ENCODE measurements at places on chromosomes 2 and 18. TPM values are rescaled to one million over a fixed set of nuclear protein-coding genes. Genes with fewer than 3 reads are reported as not detected.

ALLC gene
- not detected for polyA plus RNA-seq

- no peak for DNase-seq
Observed at GRCh38 chr2:101613056-101613704, 84.3 kb upstream of the MAP4K4 start.

ERBB4 gene
- polyA plus RNA-seq, result 39.4 TPM

- DNase-seq, result no peak
Observed at GRCh38 chr2:171972329-171972982, 27.3 kb upstream of the METAP1D start.

DNA sequence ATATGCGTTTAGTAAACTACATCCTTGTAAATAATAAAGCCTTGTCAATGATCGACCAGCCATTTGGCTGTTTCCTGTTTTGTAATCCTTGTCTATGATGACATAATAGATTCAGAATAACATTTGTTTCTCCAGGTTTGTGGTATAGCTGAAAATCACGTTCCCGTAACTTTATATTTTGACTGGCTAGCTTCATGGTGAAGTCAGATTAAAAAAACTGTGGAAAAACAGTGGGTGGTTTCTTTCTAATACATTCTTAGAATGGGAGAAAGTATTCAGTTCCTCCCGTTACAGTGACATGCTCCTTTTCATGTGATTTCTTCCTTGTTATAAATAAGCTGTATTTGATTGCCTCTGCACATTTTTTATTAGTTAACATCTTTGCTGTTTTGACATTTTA lies 366.9 kb downstream of the NYAP2 start:
- no peak for DNase-seq

IL1RN gene
- polyA plus RNA-seq, result 5.1 TPM

DNA sequence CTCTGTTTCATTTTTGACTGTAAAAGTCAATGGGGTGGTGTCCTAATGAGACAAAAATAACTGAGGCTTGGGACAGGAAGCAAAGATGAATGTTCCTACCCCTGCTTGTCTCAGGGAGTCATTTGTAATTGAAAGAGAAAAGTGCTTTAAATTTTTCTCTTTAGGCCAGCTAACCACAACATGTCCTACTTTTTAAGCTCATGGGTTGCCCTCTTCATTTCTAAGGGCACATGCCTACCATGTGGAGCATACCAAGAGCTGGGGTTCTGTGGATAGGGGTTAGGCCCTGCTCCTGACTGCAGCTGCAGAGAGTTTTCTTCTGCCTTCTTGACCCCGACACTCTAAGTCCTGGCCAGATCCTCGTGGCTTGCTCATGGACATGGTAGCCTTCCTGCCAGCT lies 96.8 kb upstream of the ARL4C start:
- DNase-seq, result no peak

ANKRD23 gene
- polyA plus RNA-seq, result 5.7 TPM

AGFG1 gene
- 69.4 TPM for polyA plus RNA-seq

GRCh38 chr2:124269348-124269747 lies 244.3 kb downstream of the CNTNAP5 start:
- no peak for DNase-seq

- no peak for DNase-seq
Observed at GRCh38 chr2:47666332-47666731, 116.6 kb upstream of the MSH6 start.

DNA sequence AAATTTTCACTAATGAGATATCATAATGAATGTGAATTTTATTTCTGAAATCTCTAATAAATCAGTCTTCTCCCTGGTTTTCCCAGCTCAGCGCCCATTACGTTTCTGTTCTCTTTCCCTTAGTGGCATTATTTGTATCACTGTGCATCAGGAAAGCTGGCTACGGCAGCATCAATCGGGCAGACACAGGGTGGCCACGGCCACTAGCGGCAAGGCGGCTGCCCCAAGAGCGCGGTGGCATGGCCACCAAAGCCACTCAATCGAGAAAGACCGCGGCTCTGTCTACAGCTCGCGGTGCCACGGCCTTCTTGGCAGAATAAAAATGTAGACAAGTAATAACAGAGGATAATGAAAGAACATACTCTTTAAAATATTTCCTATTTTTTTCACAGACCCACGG lies 168.0 kb downstream of the RPIA start:
- DNase-seq, result no peak

GRCh38 chr18:65016631-65017371 lies 734.0 kb upstream of the CDH7 start:
- no peak for DNase-seq

- no peak for DNase-seq
Observed at GRCh38 chr18:63917817-63918216, 10.1 kb downstream of the SERPINB10 start.

GRCh38 chr2:143117225-143117624 lies 12.0 kb upstream of the ARHGAP15 start:
- no peak for DNase-seq

DNA sequence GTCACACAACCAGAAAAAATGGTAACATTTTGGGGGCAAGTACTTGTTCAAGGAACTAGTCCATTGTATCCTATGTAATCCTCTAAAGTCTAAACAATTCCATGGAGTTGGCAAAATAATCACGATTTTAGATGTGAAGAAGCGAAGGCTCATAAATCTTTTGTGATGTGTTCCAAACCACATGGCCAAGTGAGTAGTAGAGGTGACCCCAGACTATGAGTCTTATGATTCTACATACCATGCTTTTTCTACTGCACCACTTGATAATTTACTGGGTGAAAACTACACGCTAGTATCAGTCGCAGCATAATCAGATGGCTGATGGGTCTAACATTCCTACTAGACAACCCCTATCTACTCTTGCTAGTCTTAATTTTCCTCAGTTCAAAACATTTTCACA lies 371.4 kb downstream of the OSR1 start:
- no peak for DNase-seq

- DNase-seq, result no peak
Observed at GRCh38 chr2:175599966-175600831, 401.9 kb downstream of the LNPK start.

DNA sequence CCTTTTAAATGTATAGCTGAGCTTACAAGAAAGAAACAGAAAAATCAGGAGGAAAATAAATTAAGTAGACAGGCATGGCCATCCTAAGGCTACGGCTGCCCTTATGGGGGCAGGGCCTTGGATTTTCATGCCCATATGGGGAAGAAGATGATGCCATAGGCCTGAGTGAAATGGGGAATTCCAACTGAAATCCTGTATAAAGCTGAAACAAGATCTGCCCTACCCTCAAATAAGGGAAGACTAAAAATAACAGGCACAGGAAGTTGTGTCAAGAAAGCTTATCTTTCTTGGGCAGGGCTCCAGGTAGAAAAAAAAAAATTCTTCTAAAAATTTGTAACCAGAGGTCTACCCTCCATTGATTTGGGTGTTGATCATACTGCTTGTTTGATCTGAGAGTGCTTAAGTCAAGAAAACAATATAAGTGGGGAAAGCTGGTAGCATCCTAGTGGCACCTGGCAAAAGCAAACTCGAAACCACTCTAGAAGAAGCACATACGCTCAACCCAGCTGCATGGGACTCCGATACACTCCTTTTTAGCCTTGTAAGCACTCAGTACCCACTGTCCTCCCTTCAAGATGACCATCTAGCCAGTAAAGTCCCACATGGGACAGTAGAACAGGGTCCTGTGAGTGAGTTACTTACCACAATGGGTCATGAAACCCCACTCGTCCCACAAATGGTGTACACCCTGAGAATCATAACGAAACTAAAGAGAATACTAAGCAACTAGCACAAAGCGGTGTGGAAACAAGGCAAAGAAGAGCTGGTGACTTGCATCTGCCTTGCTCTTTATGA lies 22.3 kb downstream of the DNAH7 start:
- no peak for DNase-seq

SP140 gene
- 1.4 TPM for polyA plus RNA-seq

- no peak for DNase-seq
Observed at GRCh38 chr2:199019898-199020507, 437.7 kb downstream of the SATB2 start.

ANKRD53 gene
- 1.0 TPM for polyA plus RNA-seq

DNA sequence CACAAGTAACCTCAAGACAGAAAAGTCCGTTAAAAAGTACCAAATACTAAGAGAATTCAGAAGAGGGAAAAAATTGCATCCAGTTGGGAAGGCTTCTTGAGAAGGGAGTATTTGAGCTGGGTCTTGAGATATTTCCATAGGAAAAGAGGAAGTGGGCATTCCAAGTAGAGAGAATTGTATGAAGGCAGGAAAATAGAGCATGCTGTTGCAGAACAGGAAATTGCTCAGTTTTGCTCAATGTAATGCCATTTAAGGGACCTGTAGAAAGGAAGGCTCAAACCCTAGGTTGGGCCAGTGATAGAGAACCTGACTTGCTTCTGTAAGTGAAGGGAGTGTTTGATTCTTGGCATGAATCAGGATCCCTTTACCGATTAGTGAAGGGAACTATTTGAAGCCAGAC lies 1.0 kb upstream of the ZC3H8 start:
- no peak for DNase-seq

IL18RAP gene
- polyA plus RNA-seq, result 0.28 TPM

DNA sequence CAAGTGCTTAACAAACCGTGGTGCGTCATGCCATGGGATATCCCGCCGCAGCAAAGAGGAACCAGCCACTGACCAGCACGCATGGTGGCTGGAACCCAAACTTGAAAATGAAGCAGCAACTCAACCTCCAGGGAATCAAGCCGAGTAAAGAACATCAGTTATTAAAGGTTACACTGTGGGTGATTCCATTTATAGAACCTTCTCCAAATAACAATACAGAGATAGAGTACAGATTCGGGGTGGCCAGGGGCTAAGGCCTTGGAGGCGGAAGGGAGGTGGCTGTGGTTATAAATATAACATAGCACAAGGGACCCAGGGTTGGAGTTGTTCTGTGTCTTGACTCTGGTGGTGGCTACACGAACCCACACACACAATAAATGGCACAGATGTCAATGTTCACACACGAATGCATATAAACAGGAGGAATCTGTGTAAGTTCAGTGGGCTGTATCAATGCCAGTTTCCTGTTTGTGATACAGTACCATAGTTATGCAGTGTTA lies 123.1 kb downstream of the EIPR1 start:
- no peak for DNase-seq

GATA6 gene
- polyA plus RNA-seq, result 8.0 TPM

- no peak for DNase-seq
Observed at GRCh38 chr2:198004173-198004572, 199.8 kb downstream of the PLCL1 start.

GRCh38 chr2:23243073-23243659 lies 141.8 kb upstream of the KLHL29 start:
- no peak for DNase-seq

DNA sequence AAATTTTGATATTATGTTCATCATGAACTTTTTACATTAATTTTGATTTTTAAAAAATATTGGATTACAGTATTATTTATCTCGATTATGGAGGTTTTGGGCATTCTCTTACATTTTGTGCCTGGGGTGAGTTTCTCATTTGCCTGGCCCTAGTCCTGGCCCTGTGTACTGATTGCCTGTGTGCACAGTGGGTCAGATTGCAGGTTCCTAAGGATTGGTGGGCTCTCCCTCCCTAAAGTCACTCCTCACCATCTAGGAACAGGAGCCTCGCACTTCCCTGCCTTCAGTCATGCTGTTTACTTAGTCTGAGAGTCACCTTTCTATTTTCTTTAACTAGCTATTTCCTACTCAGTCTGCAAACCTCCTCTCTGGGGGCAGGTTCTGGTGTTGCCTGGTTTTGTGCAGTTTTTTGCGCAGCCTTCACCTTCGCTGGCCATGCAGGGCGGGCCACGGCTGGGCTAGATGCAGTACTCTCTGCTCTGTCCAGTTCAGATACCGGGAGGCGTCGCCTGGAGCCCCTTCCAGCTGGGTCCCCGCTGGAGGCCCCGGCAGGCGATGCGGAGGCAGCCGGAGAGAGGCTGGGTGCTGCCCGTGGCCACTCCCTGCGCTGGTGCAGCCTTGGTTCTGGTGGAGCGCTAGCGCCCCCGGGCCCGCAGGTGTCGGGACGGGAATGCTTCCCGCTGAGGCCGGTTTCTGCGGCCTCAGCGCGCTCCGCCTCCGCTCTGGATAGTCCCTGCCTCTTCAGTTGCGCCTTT lies 23.3 kb upstream of the MC5R start:
- peak; percentile 68 for DNase-seq

SLC35G4 gene
- not detected for polyA plus RNA-seq

HOXD3 gene
- polyA plus RNA-seq, result 30.9 TPM

VWC2L gene
- polyA plus RNA-seq, result 0.19 TPM

GRCh38 chr18:32688821-32689220 lies 84.0 kb downstream of the KLHL14 start:
- DNase-seq, result no peak

- DNase-seq, result no peak
Observed at GRCh38 chr2:177413703-177414102, 21.1 kb downstream of the AGPS start.

GRCh38 chr18:40769786-40770185 lies 1185.2 kb upstream of the PIK3C3 start:
- no peak for DNase-seq
